ENCODE measurements at places on chromosomes 1 and 21. TPM values are rescaled to one million over a fixed set of nuclear protein-coding genes. Genes with fewer than 3 reads are reported as not detected.
A peak's percentile ranks its signal among the peaks of the same experiment; 100 is the strongest.

DNA sequence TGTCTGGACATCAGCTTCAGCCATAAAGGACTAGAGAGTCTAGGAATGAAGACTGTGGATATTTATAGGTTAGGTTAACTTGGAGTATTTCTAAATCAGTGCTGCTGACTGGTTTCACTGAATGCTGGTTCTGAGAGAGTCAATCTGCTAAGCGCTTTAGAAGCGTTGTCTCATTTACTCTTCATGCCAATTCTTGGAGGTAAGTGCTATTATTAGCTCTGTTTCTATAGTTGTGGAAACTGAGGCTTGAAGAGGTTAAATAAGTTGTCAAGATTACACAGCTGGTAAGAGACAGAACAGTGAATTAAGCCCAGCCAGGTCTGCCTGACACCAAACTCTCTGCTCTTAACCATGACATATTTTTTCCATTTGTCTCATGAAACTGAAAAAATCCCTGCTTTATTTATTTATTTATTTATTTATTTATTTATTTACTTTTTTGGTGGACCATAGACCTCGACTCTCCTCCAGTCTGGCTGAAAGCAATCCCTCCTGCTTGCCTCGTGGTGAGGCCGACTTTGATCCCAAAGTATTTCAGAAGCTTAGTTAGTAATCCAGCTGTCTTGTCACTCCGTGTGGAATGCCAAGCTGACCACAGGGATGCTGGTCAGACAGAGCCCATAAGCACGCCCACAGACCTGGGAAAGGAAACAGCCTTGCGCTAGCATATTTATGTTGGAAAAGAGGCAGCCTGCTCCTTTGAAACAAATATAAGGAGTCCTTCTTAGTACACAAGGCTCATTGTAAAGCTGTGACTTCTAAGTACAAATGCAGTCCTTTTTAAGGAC, 16.9 kb downstream of the NTMT2 start:
- no peaks in the 10 kb centered on the region for H3K36me3 ChIP-seq
- peak; percentile 78 for DNase-seq
- no peak overlapping the region for H3K4me3 ChIP-seq
- no peak overlapping the region for H3K27ac ChIP-seq
- H3K27me3 ChIP-seq, result no peaks in the 10 kb centered on the region

The CELA3B gene
- 1.0 TPM for total RNA-seq

The CD1B gene
- total RNA-seq, result not detected

DNA sequence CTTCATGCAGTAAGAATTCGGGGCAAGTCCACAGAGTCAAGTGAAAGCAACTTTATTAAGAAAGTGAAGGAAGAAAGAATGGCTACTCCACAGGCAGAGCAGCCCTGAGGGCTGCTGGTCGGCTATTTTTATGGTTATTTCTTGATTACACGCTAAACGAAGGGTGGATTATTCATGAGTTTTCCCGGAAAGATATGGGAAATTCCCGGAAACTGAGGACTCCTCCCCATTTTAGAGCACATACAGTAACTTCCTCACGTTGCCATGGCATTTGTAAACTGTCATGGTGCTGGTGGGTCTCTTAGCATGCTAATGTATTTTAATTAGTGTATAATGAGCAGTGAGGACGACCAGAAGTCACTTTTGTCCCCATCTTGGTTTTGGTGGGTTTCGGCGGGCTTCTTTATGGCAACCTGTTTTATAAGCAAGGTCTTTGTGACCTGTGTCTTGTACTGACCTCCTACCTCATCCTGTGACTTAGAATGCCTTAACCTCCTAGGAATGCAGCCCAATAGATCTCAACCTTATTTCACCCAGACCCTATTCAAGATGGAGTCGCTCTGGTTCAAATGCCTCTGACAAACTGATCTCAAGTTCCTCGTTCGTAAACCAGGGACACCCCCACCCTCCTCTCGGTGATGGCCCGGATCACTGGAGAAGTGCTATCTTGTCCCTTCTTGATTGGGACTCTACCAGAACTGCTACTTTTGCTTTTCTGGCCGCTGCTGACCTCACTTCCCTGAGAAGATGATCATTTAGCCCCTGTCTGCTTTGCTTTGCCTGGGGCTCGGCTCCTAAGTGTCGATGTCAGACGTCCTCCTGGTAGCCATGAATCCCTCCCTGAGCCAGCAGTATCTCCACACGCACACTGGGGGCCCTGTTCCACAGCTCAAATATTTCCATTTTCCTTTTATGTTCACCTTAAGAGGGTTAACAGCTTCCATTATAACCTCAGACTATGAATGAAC, 48.8 kb downstream of the CLSTN1 start:
- DNase-seq, result peak; percentile 32
- peaks cover 5% of the 10 kb centered on the region for H3K36me3 ChIP-seq
- no peak overlapping the region for H3K27ac ChIP-seq

The MPZ gene
- 19.4 TPM for total RNA-seq

DNA sequence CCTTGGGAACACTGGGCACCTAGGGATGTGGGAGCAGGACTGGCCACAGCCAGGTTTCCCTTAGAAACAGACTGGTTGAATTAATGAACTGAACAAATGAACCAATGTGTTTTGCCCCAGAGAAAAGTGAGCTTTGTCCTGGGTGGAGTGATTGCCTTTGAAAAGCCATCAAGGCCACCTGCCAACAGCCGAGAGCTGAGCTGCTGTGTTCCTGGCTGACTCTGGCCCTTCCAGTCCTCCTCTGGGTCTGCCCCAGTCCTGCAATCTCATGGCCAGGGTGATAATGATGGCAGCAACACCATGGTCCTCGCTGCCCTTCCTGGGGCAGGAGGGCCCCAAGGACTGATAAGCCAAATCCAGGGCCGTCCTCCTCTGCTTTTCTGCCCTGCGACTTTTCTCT, 18.2 kb upstream of the GJA9 start:
- H3K4me3 ChIP-seq, result no peak overlapping the region
- no peaks in the 10 kb centered on the region for H3K4me1 ChIP-seq
- no peak overlapping the region for H3K27ac ChIP-seq
- DNase-seq, result no peak
- no peaks in the 10 kb centered on the region for H3K36me3 ChIP-seq

The CREB3L4 gene
- total RNA-seq, result 5.0 TPM

The ST6GALNAC3 gene
- 20.2 TPM for total RNA-seq

GRCh38 chr1:3548156-3548893, 63.0 kb downstream of the MEGF6 start:
- H3K36me3 ChIP-seq, result no peaks in the 10 kb centered on the region
- no peak overlapping the region for H3K4me3 ChIP-seq
- DNase-seq, result peak; percentile 81
- H3K27ac ChIP-seq, result no peak overlapping the region
- no peaks in the 10 kb centered on the region for H3K27me3 ChIP-seq

GRCh38 chr1:224433041-224433691, 1.4 kb downstream of the WDR26 start:
- no peaks in the 10 kb centered on the region for H3K36me3 ChIP-seq
- no peak for DNase-seq
- H3K4me1 ChIP-seq, result peaks cover under 1% of the 10 kb centered on the region
- H3K27me3 ChIP-seq, result no peaks in the 10 kb centered on the region

GRCh38 chr1:244989813-244990212, 125.5 kb upstream of the HNRNPU start:
- H3K27ac ChIP-seq, result no peak overlapping the region
- H3K4me1 ChIP-seq, result no peaks in the 10 kb centered on the region
- no peaks in the 10 kb centered on the region for H3K27me3 ChIP-seq
- no peaks in the 10 kb centered on the region for H3K36me3 ChIP-seq
- DNase-seq, result no peak

Data from aorta (tissue), 5 donors.